B cell (primary cell): ENCODE measurements at places on chromosomes 3 and 15.

DNA sequence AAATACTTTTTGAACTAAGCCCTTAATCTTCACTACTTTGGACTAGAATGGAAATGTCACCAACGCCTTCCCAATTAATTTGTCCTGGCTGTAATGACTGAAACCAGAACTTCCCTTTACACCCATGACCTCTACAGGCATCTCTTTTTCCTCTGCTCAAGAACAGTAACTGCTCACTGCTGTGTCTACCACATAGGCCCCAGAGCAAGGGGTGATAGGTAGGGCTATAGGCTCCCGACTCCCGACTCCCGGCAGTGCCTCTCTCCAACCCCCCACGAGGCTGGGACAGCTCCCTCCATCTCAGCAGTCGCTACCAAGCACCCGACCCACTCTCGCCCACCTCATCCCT is 384 bp upstream of the LEKR1 start:
- DNase-seq: peak; percentile 85

- DNase-seq: no peak
These were observed at the start of gene NDN for GRCh38 chr15:23687143-23687470. NDN (minus strand) TSS chr15:23687305; CDS start chr15:23687217, 88 bp downstream.

DNA sequence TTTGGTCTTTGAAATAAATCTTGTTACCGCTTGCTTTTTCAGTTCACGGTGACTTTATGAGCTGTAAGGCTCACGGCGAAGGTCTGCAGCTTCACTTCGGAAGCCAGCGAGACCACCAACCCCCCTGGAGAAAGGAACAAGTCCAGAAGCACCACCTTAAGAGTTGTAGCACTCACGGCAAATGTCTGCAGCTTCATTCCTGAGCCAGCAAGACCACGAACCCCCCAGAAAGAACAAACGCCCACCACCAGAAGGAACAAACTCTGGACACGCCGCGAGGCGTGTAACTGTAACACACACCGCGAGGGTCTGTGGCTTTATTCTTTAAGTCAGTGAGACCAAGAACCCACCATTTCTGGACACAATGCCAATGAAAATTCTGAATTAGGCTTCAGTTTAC is 28.8 kb downstream of the GOLGA6A start:
- no peak for DNase-seq

DNA sequence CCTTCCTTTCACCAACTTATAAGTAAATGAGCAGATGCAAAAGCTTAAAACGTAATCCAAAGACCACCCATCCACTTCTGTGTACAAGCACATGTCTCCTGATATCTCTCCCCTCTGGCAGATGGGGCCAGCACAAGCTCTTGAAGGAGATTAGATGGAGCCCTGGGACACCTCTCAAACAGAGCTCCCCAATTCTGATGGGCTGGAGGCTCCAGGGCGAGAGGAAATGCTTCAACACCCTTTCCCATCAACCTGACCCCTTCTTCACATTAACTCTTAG is 73.2 kb downstream of the MB21D2 start:
- DNase-seq: no peak
